ENCODE measurements at places on chromosomes 1 and 21. TPM values are rescaled to one million over a fixed set of nuclear protein-coding genes. Genes with fewer than 3 reads are reported as not detected.

The NUDT4B gene
- not detected for total RNA-seq

The HES3 gene
- total RNA-seq: not detected

The AGT gene
- 71.0 TPM for total RNA-seq

The OLFML2B gene
- total RNA-seq: 6.4 TPM

The FCRL4 gene
- total RNA-seq: not detected

The CRP gene
- not detected for total RNA-seq

The PRRC2C gene
- 68.6 TPM for total RNA-seq

The LCE1C gene
- not detected for total RNA-seq

The SYPL2 gene
- total RNA-seq: 28.9 TPM

The GREM2 gene
- not detected for total RNA-seq

The RAB42 gene
- total RNA-seq: 1.1 TPM

The CELSR2 gene
- 7.1 TPM for total RNA-seq

The PLA2G2D gene
- total RNA-seq: not detected

The SELE gene
- total RNA-seq: 26.6 TPM

The CD164L2 gene
- total RNA-seq: not detected

The CFAP107 gene
- not detected for total RNA-seq

The SPRR2E gene
- total RNA-seq: not detected

The TEKT2 gene
- not detected for total RNA-seq

The SYDE2 gene
- total RNA-seq: 20.2 TPM

The RTCA gene
- 34.4 TPM for total RNA-seq

The TRIM17 gene
- 0.46 TPM for total RNA-seq

The TMEM82 gene
- not detected for total RNA-seq

Data from cardiac septum (tissue), 1 donor.